ENCODE measurements at places on chromosomes 5 and 9.
A peak's percentile ranks its signal among the peaks of the same experiment; 100 is the strongest.

DNA sequence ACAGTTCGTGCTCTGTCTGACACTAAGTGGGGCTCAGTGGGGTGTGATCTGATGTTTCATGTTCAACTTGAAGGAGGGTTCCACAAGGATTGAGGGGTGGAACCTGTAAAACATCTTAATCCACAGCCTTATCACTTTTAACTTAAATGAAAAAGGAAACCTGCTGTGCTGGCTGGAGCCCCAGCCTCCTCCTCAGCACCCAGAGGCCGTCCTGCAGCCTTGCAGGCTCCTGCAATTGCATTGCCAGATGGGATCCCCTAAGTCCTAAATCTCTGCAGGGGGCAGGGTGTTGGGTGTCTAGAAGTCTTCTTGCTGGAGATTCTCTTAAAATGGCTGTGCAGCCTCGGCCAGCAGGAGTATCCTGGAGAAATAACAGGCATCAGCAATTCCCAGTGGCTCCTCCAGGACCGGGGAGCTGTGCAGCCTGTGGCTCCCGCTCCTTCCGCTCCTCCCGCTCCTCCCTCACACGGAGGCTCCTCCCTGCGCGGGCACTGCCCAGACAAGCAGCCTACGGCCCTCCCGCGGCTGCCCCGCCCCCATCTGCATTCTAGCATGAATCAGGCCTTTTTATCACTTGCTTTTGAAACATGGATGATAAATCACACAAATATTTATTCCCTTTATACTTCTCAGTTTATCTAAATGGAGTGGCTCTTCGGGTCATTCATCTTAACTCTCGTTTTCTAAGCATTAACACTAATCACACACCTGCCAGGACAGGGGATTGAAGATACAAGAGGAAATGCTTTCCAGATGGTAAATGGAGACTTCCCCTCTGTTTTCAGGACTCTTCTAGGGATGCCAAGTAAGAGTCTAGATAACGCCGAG, 131.0 kb downstream of the ADAMTS16 start:
- peak; percentile 94 for DNase-seq

- DNase-seq = peak; percentile 96
Measured at GRCh38 chr5:87121304-87122150, 146.2 kb upstream of the RASA1 start.

DNA sequence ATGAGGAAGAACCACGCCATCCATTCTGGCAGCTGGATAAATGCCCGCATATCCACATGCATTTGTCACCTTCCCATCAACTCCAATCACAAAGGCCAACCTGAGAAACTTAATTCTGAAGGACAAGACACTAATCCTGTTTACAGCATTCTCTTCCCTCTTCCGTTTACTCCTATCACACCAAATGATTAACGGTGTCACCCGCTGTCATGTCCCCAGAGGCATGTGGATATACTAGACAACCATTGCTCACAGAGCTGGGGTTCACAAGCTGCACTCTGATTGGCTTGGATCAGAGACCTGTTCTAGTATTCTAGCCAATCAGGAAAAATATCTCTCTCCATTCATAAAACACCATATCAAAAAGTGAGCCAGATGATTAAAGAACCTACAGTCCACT, 3.6 kb downstream of the MACROH2A1 start:
- no peak for DNase-seq

DNA sequence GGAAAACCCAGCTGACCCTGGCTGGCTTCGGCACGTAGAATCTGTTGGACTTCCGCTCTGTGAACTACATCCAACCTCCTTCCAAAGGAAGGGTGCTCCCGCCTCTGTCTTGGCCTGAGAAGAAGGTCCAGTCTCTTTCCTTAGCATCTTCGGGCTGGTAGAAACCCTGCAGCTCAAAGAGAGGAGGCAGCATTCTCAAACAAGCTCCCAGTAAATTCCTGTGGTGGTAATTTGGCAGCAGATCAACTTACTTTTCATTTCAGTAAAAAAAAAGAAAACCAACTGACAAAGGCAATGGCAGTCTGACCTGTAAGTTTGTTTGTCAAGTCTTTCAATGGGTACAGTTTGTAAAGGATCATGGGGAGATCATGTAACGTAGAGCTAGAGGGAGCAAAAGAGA, 176.7 kb downstream of the MED10 start:
- DNase-seq = no peak

DNA sequence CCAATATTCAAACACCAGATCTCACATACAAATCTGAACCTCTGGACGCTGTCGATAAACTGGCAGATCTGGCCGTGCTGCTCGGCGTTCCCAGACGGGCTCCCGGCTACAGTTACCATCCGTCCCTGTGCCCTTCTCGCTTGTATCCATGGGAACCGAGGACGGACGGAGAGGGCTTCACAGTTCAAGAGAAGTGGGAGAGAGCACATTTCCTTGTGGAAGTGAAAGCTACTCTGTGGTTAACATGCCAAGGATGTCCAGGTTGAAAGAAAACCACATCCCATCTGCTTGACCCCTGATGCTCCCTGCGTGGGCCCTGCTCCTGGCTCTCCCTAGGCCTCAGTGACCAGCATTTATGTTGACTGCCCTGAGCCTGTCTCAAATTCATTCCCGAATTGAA, 6.3 kb upstream of the DBN1 start:
- no peak for DNase-seq

- peak; percentile 10 for DNase-seq
Measured at GRCh38 chr9:27888661-27889295, 315.5 kb upstream of the C9orf72 start.

- DNase-seq = peak; percentile 0
Measured at GRCh38 chr9:117718701-117719100, 14.5 kb downstream of the TLR4 start.

- DNase-seq = peak; percentile 86
Measured at GRCh38 chr9:110016340-110016739, 191.6 kb downstream of the C9orf152 start.

DNA sequence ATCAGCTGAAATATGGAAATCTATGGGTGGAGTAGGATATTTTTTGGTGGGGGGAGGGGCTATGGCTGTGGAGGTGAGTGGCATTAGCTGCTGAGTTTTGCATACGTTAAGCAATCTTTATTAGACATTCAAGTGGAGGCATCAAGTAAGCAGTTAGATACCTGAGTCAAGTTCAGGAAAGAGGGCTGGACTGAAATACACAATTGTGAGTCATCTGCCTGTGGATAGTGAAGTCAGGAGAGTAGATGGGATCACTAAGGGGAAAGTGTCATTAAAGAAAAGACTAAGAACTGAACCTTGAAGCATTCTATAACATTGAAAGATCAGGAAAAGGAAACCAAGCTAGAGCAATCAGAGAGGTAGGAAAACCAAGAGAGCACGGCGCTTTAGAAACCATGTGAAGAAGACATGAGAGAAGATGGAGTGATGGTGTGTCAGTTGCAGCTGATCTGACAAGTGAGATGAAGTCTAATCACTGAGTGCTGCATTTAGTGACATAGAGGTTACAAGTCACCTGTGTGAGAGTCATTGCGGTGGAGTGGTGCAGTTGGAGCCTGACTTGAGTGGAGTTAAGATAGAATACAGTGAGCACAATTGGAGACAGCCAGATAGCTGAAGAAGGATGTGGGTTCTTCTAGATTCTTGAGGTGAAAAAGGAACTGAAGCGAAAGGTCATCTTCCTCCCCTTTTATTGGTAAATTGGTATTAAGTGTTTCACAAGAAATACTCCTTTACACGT, 88.7 kb downstream of the PIP5K1B start:
- DNase-seq = no peak

DNA sequence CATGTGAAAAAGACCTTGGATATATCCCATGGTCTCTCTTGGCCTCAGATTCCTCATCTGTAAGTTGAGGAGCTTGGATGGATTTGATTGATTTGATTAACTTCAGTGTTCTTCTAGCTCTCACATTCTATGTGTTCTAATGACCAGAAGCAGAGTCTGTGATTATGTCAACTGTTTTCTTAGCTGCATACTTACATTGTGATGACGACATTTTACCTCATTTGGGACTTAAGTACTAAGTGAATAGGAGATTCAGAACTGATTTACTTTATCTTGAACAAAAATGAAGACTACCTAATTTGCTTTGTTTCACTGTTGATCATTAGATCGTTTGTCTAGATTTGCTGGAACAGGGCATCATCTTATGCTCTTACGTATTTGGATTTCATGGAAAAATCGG, 427.7 kb downstream of the SH3GL2 start:
- DNase-seq = no peak

DNA sequence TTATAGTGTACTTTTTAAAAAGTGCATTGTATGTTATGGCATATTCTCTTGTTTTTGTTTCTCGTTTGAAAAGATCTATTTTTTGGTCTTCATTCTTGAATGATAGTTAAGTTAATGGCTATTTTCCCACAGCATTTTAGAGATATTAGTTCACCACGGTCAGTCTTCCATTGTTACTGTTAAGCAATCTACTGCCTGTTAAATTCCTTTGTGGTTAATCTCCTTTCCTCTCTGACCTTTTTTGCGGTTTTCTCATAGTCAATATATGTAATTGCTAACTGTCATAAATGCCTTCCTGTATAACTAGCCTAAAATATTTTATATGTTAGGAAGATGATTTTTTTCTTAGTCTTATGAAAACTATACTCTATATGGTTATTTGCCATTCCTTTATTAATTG, 250.8 kb upstream of the FBXL7 start:
- DNase-seq = peak; percentile 94

- no peak for DNase-seq
Measured at GRCh38 chr9:99628849-99629620, 192.7 kb upstream of the NR4A3 start.

Measured in ELR (cell line).